ENCODE measurements at places on chromosomes 6 and 20.

DNA sequence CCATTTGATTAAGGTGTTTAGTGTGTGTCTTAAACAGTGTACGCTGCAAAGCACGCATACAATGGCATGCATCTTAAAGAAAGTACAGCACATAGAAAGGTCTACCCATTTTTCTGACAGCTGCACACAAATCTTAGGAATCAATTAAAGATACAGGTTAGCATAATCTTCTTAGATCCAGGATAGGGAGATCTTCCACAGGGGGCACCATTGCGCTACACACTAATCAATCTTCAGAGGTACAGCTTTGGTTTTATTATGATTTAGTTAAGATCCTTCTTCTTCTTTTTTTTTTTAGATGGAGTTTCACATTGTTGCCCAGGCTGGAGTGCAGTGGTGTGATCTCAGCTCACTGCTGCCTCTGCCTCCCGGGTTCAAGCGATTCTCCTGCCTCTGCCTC is 63.7 kb upstream of the BEND3 start:
- no peak for DNase-seq

- no peak for DNase-seq
Measured at GRCh38 chr6:142833798-142834197, 111.2 kb downstream of the HIVEP2 start.

DNA sequence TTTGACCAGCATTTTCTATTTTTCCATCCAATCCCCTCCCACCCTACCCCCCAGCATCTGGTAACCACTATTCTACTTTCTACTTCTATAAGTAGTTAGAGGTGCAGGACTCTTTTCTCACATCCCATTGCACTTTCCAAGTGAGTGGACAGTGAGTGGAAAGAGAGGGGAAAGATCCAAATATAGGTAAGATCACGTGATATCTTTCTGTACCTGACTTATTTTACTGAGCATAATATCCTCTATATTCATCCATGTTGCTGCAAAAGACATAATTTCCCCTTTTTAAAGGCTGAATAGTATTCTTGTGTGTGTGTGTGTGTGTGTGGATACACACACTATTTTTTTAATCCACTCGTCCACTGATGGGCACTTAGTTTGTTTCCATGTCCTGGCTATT is 18.1 kb downstream of the RBM24 start:
- no peak for DNase-seq

GRCh38 chr6:26432627-26433201 is 7.6 kb upstream of the BTN3A3 start:
- no peak for DNase-seq

- no peak for DNase-seq
Measured at GRCh38 chr20:2750491-2751251, 49.8 kb downstream of the CPXM1 start.

DNA sequence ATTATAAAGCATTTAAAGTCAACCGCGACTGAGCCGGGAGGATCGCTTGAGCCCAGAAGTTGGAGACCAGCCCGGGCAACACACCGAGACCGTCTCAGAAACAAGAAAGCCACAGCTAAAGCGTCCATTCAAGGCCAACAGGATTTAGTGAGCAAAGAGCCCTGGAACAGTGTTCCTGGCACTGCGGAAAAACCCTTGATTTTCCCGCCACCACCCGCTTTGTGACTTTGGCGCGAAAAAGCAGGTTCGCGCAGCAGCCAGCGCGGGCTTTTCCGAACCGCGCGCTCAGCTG is 669 bp downstream of the PCNA start:
- DNase-seq: no peak

DNA sequence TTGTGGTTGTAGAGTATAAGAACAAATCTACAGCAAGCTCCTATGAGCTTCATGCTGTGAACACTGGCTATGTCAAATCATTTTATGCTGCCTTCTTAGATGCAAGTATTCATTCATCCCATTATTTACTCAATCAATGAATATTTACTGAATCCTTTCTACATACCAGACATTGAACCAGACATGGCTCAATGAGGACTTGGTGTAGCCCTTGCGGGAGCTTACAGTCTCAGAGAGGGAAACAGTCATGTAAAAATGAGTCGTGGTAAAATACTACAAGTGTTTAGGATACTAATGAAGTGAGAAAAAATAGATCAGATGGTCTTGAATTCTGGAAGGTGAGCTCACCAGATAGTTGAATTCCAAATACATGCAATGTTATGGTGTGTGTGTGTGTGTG is 44.8 kb upstream of the ENPP1 start:
- DNase-seq: no peak

GRCh38 chr20:49768204-49769047 is 44.2 kb upstream of the SLC9A8 start:
- no peak for DNase-seq

DNA sequence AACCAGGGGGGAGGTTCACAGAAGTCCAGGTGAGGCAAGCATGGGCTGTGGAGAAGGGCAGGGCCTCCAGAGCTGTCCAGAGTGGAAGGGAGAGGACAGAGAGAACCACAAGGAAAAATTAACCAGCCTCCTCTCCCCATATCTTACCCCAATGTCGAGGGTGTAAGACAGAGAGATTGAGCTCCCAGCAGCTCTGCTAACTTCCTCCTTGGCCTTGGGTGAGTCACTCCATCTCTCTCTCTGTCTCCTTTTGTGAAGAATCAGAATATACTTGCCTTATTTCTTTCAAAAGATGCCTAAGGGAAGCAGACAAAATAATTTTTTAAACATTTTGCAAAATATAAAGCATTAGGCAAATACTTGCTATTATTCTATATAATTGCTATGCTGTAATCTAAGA is 58.3 kb upstream of the IYD start:
- no peak for DNase-seq

All from NCI-H187 treated with DMSO at 0.1 percent for 48 hours (cell line).